Fibroblast of upper back skin (primary cell): ENCODE measurements at places on chromosomes 13 and 19.

DNA sequence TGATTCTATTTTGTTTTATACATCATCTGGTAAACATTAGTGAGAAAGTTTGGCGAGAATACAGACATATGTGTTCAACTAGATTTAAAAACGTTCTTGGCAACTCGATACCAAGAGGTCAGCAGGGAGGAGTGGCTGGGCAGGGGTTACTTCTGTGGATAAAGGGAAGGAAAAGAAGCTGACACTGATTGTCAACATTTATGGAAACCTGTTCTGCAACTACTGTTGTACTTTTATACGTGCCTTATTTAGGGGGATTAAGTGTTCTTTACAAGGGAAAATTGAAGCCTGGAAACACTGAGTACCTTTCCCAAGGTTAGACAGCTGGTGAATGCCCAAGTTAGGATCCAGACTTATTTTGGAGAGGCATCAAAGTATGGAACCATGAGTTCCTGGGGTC is 65.0 kb downstream of the MTUS2 start:
- DNase-seq: no peak

DNA sequence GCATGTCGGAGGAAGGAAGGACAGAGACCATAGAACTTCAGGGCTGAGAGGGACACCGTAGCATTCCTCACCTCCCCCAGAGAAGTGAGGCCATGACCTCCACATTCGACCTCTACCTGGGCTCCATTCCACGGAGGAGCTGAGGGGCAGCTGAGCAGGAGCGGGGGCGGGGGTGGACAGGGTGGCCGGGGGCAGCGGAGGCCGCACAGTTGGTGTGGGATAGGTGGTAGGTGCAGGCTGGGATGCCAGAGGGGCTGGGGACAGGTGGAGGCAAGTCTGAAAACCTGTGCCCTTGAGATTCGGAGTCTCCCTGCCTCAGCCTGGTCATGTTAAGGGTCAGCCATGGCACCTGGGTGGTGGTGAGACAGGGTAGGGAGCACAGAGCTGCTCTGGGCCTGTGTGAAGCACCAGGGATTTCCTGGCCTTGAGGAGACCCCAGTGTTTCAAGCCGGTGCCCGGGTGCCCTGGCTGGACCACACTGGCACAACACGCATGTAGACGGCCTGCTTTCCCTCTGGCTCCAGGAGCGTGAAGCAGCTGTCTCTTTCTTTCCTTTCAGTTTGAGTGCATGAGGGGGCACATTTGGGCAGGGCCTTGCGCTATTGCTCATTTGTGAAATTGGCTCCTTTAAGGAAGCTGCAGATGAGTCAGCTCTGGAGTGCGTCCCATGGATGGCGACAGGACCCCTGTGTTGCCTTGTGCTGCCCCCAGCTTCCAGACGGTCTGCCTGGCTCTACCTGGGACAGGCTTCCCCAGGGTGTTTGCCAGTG is 51.8 kb downstream of the TSSK6 start:
- peak; percentile 60 for DNase-seq

DNA sequence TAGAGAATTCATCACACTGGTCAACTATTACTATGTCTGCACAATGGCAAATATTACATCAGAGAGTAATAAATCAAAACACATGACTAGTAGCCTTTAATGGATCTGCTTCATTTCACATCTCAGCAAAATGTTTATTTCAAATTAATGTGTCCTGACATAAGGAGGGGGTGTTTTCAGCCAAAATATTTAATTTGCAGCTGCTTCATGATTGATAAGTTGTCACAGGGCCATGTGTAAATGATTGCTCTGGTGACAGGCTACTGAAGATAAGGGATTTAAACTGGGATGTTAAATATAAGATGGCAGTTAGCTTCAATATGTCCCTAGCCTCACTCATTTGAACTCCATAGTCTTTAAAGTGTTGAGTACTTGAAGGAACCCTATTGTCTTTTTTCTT is 303.3 kb downstream of the OXGR1 start:
- no peak for DNase-seq

- peak; percentile 30 for DNase-seq
These were observed 7.3 kb upstream of the RANBP3 start for GRCh38 chr19:5985098-5985783.
